ENCODE measurements at places on chromosomes 5 and 9.
A peak's percentile ranks its signal among the peaks of the same experiment; 100 is the strongest.

DNA sequence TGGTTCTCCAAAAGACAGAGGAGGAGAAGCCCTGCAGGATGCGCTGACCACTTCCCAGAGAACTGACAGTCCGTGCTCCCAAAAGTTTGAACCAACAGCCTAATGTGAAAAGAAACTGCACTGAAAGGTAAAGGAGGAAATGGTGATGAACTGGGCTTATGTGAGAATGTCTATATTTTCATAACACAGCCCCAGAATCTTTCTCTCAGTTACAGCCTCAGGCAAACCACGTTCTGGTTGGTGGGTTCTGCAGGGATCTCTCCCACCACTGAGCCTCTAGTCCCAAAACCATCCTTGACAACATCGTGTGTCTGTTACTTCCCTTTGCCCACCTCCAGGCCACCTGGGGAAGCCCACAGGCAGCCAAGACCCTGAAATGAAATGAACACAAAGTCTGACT, 23.9 kb downstream of the SPARC start:
- DNase-seq: no peak

- no peak for DNase-seq
These were observed 2.6 kb upstream of the IQGAP2 start for GRCh38 chr5:76400466-76400865.

DNA sequence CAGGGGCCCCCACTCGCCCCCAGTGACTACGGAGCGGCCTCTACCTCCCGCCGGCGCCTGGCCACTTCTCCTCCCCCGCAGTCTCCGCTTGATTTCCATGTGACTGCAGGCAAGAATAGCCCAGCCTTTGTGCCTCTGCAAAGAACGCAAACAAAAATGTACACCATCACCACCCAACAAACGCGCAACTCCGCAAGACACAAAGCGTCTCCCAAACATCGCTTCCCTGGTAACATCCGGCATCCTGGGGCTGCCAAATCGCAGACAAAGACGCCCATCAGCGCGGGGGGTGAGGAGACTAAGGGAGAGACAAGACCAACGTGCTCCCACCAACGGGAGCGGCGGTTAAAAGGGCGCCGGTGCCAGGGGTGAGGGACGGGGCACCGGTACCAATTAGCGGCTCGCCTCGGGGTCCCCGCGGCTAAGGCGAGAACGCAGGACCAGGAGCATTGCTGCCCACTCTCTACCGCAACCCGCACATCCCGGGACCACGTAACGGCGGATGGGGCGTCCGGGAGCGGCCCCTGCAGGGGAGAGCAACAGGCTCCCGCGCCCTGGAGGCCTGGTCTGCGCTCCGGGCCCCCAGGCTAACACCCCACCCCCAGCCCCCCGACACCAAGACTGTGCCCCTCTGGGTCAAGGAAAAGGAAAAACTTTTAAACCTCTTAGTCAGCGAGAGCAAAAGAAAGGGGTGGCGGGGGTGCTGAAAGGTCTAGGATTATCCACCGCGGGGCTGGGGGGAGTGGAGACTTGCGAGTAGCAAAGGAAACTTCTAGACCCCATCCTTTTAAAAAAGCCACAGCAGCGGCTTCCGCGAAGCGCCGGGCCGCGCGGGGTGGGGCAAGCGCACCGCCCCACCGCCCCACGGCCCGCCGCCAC, 885 bp downstream of the MPDZ start:
- DNase-seq: peak; percentile 62

DNA sequence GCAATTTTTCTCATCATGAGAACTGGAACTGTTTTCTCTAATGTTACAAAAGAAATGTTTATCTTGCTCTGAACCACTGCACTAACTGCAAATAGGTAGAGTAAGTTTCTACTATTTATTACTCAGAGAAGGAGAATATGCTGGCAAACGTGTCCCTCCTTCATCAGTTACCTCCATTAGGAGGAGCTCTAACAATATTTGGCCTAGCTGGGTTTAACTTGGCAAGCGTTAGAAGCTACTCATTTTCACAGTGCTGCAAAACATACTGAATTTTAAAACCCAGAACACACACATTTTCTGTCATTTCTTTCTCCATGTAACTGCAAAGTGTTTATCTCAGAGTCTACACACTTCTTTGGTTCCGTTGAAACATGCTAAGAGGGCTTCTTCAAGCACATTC, 101.0 kb upstream of the GABRG2 start:
- no peak for DNase-seq

DNA sequence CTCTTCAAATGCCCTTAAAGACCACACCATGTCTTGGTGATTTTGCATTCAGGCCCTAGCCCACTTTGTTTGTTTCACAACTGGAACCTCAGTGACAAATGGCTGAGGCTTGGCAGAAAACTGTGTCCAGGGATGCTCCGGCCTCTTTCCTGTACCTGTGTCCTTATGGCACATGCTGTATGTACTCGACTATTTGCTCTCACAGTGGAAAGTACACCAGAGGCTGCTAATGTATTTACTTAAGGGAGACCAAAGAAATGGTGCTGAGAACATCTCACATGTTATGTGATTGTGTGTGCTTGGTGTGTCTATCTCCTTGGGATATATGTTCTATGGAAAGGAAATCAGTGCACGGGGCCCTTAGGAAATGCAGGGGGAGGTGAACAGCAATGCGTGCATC, 263.3 kb downstream of the GADD45G start:
- DNase-seq: no peak

DNA sequence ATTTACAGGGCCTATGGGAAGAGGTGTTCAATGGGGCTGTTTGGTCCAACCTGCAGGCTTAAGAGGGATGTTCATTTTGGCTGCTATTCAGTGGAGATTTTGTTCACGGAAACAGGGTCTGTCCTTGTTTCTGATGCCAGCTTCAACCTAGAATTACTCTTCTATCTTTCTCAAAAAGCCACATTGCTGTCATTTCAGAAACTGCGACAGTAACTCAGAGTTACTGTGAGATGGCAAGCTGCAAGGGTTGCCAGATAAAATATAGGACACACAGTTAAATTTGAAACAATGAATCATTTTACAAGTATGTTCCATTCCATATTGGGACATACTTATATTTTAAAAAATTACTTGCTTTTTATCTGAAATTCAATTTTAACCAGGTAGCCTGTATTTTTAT, 128.0 kb downstream of the NPR3 start:
- no peak for DNase-seq

- DNase-seq: no peak
These were observed 665 bp downstream of the SLC6A3 start for GRCh38 chr5:1444361-1445189.

DNA sequence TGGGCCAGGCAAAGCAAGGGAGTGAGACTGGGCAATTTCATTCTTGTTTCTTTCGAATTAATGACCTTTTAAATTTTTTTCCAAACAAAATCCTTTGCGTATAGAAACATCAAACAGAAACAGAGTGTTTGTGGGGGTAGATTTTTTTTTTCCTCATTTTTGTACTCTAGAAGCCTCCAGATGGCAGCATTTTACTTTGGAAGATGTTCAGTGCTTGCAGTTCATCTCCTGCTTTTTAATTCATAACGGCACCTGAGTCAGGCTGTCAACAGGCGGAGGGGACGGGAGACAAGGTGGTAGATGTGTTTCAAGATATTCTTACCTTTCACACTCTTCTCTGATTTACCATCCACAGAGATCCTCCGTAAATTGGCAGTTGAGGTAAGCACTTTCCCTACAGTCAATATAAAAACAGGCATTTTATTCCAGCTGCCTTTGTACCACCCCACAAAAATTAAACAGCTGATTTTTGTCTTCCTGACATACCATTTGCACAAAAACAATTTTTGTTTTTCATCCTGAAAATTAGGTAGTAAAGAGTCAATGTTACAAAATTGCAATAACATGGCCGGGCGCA, 99.5 kb upstream of the FBXL17 start:
- DNase-seq: no peak

GRCh38 chr9:123283455-123283854, 15.1 kb upstream of the STRBP start:
- no peak for DNase-seq

DNA sequence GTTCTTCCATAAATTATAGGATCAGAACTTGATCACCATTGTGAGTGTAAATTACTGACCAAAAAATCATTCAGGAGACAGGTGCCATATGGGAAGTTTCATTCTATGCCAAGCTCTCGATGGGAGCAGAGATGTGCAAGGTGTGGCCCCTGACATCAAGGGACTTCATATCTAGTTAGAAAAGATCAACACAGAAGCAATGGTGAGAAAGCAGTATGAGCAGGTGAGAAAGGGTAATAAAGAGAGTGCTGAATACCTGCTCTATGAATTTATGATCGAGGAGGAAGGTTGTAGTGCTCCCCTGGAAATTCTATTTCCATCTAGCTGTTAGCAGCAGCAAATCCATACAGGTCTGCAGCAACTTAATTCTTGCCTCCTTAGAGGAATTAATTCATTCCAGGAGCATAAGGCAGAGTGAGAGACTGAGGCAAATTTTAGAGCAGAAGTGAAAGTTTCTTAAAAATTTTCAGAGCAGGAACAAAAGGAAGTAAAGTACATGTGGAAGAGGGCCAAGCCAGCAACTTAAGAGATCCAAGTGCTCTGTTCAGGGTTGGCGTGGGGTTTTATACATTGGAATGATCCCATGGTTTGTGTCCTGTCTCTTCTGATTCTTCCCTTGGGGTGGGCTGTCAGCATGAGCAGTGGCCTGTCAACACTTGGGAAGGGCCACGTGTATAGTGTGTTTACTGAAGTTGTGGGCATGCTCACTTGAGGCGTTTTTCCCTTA, 181.8 kb downstream of the SAXO1 start:
- no peak for DNase-seq

- no peak for DNase-seq
These were observed 10.0 kb upstream of the BOD1 start for GRCh38 chr5:173626505-173626820.

DNA sequence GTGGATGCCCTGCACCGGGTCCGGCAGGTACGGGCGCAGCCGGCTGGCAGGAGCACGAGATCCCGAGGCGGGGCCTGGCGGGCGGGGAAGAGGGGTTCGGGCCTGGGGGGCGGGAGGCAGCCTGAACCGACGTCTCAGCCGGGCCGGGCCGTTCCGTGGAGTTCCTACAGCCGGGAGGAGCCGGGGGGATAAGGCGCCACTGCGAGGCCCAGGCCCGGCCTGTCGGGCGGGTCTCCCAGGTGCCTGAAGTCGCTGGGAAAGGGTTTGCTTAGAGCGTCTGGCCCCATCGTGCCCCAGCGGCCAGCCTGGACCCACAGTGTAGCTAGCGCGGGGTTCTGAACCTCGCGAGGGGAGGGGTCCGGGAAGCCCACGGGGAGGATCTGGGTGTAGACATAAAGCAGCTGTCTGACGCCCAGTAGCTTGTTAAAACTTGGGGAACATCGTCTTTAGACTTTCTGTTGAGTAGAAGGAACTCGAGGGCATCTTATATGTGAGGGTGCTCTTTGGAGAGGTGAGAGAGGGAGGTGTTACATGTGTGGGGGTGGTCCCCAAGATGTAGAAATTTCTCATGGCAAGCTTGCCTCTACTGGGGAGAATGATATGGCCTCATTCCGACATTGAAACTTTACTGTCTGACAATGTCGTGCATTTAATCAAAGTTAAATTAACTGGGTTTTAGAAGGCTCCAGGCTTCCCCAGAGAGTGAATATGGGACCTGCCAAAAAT, 524 bp downstream of the FUBP3 start:
- DNase-seq: no peak

DNA sequence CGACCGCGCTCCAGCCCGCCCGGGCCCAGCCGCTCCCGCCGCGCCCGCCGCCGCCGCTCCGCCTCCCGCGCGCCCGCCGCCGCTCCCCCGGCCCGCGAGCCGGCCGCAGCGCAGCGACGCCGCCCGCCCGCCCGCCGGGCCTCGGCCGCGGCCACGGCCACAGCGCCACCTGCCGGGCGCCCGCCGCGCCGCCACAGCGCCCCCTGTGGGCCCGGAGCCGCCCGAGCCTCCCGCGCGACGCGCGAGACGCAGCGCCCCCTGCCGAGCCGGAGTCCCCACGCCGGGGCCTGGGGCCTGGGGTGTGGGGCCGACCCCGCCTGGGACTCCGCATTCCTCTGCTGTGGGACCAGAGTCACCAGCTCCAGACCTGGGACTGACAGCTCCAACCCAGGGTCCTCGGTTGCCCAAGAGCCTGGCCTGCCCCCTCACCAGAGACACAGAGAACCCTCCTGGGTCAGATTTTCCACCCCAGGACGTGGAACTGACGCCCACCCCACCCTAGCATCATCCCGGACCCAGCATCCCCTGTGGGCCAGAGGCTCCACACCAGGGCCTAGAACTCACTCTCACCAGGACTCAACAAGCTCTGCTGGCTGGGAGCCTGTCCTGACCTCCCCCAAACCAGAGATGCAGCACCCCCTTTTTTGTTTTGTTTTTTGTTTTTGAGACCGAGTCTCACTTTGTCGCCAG, at the start of gene RAPGEF1:
Gene RAPGEF1 (minus strand): TSS at position 118 of the 690 bp plus-strand sequence. CDS start 246 bp downstream, outside the sequence.
- DNase-seq: peak; percentile 88

GRCh38 chr9:121801579-121801978, 150.1 kb downstream of the DAB2IP start:
- no peak for DNase-seq

DNA sequence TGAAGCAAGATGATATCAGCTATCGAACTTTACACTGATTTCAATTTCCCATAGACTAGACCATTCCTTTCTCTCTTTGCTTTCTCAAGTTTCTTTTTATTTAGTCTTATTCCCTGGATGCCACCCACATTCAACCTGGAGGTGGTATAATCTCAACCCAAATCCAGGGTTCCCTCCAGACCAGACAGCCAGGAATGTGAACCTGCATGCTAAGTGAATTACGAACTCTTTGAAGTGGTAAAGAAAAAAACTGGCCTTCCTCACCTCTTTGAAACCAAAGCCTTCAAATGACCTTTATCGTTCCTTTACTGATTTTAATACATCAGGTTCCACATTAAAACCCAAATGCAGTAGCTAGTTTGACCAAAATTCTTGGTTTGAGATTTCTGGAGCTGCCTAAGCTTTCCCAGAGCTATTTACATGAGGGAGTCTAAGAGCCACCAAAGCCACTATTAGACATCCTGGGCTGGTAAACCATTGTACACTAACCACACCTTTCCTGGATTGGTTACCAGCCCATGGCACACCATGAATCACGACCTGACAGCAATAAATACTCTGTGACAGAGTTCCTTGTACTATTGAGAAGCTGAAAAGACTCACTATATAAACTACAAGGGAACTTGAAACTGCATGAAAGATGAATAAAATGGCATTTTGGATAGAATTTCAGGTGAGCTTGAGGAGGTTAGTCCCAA, 323.7 kb downstream of the ADAMTS6 start:
- no peak for DNase-seq

- DNase-seq: peak; percentile 72
These were observed 24.3 kb downstream of the PTPDC1 start for GRCh38 chr9:94108584-94108983.

DNA sequence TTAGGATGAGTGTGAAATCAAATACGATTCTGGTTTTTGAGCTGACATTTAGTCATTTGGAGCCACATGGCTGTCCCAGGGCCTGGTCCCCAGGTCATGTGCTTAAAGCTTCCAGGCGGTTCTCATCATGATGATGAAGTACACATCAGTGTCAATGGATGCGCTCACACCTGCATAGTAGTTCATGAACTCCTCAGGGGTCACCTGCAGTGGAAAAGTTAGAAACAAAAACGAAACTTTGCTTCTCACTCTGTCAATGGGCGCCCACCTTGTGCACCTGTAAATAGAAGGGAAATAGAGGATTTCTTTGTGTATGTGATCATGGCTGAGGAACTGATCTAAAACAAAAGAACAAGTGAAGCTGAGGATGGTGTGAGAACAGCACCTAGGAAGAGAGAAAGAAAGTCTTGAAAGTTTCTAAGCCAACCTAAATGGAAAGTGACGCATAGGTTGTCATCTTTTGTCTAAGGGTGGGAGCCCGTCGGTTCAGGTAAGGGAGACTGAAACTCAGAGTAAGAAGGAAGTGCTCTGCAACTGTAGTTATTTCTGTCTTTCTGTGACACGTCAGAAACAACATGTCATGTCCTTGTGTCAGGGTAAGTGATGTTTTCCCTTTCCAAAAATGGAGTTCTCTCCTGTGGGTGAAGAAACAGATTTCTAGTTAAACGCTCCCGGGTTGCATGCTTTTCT, 33.8 kb downstream of the CAPSL start:
- no peak for DNase-seq
